Fibroblast of gingiva (primary cell): ENCODE measurements at places on chromosomes 2 and 18.

GRCh38 chr18:62285281-62285680 lies 39.8 kb upstream of the TNFRSF11A start:
- DNase-seq: no peak

DNA sequence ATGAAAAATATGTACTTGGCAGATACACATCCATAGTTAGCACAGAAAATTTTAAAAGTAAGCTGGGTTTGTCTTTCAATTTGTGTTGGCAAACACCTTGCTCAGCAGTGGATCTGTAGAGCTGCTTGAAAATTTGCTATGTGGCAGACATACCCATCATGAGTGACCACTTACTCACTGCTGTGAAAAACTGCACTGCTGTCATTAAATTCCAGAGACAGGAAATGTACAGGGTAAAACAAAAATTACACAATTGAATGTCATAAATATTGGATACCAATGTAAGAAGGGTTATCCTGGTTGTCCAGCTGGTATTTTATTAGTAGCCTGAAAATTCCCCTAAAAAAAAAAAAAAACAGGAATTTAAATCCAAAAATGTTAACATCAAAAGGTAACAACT lies 24.5 kb downstream of the NIF3L1 start:
- DNase-seq: peak; percentile 47

DNA sequence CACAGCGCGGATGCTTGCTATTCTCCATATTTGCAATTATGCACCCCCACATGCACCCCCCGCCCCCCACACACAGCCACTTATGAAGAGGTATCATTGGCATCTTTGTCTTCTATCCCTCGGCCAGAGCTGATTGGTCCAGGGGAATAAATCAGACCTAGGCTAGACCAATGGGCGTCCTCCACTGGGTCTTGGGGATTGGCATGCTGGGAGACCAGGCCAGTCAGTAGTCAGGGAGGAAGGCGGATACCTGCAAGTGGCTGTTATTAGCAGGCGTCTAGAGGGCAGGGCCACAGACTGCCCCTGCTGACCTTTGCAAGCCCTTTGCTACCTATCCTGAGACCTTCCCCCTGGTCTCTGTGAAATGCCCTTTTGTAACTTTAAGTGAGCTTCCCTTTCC lies 30.0 kb downstream of the ATOH8 start:
- no peak for DNase-seq

DNA sequence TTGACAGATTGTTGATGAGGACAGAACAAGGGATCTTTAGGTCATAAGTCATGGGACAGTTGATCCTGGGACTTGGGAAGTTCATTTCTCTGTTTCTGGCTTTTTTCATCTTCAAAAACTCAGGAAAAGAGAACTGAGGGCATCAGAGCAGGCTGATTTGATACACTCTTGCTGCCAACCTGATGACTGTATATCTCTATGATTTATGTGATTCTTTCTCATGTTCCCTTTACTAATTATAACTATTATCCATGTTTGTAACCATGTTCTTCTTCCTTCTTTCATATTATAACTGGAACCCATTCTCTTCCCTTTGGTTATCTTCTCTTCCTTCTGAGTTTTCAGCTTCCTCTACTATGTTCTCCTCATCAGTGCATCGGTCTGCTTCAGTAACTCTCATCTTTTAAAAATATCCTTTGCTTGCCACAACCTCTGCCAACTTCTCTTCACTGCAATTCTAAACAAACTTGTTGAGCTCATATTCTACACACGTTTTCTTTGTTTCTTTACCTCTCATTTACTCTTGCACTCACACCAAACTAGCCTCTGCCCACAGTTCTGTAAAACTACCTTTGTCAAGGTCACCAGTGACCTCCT lies 13.5 kb downstream of the RASGRP3 start:
- DNase-seq: no peak

DNA sequence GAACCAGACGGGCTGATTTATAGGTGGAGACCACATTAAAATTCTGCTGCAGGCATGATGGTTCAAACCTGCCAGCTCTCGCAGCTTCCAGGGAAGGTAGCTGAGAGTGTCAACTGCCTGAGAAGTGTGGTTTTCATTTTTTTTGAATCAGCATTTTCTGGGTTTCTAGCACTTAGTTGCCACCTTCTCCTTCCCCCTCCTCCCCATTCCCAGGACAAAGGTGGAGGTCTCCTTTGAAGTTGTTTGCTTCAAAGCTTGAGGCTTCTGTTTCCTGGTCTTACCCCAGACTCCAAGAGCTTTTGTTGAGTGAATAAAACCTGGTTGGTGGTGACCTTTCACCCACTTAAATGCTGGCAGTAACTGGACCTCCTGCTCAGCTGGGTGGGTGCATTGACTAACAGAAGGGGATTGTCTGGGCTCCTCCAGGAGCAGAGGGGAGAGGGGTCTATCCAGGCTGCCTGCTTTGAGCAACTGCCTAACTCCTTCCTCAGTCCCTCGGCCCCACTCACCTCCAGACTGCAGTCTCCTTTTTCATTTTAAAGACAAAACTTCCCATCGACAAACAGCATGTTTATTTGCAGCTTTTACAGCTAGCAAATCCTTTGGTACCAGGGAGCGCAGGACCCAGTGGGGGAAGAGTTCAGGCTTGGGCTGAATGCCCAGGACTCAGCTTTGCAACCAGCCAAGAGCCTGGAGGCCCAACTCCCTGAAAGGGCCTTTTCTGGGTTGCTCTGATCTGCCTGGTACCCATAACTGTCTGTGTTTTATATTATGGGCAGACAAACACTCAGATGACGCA lies 3.5 kb downstream of the RHOB start:
- DNase-seq: peak; percentile 95

GRCh38 chr2:236430584-236430983 lies 139.0 kb upstream of the ACKR3 start:
- no peak for DNase-seq

DNA sequence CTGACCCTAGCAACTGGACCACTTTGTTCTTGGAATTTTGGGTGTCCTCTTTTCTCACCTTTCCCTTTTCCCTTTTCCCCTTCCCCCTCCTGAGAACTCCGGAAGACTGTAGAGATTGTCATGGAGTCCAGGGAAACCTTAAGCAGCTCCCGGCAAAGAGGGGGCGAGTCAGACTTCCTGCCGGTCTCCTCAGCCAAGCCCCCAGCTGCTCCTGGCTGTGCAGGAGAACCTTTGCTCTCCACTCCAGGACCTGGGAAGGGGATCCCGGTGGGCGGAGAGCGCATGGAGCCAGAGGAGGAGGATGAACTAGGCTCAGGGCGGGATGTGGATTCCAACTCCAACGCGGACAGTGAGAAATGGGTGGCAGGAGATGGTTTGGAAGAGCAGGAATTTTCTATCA lies 20.5 kb downstream of the SETBP1 start:
- DNase-seq: no peak

DNA sequence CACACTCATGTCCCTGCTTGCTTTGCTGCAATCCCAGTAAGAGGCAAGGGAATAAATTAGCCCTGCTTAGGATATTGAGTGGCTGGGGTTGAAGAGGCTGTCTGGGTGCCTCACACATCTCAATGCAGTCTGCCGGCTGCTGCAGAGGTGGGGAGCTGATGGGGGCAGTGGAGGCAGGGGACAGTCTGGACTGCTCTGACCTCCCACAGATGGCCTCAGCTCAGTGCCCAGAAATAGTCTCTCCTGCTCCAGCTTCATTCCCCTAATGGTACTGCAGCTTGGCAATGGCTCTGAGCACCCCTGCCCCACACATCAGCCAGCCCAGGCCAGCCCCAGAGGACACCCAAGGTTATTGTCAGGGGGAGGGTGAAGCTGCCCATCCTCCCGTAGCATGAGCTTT lies 21.5 kb upstream of the TNS1 start:
- no peak for DNase-seq

DNA sequence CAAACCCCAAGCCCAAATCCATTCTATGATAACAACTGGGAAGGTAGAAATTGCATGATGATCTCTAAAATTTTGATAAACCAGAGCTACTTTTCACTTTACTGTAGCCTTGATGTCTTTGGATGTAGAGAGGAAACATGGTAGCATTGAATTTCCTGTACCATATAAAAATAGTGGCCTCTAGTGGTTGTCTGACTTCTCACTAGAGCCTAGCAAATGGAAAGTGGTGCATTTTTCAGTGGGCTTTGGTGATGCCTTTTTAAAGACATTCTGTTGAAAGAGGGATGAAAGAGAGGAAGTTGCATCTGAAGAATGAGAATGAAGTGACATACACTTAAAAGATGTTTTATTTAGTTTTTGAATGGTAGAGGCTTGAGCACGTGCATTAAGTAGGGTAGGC lies 662.2 kb downstream of the XIRP2 start:
- peak; percentile 17 for DNase-seq

- peak; percentile 34 for DNase-seq
Observed at GRCh38 chr2:26346454-26347053, at the start of gene ADGRF3. Gene ADGRF3 (minus strand): TSS chr2:26346789. CDS start chr2:26346234, 555 bp downstream.

GRCh38 chr2:1641523-1641922 lies 102.8 kb downstream of the PXDN start:
- no peak for DNase-seq

DNA sequence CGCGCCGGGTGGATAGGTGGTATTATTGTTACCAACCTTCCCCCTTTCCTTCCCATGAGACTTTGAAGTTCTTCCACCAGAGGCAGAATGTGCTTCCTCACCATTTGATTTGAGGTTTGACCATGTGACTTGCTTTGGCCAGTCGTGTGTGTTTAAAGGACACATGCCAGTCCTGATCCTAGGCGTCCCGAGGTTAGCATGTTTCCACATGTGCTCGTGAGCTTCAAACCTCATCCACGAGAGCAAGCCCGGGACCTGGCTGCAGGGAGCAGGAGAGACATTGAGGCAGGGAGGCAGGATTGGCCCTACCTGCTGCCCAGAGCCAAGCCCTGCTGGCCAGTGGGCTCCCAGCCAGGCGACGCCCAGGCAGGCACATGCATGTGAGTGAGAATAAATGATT lies 27.4 kb upstream of the EDAR start:
- no peak for DNase-seq

DNA sequence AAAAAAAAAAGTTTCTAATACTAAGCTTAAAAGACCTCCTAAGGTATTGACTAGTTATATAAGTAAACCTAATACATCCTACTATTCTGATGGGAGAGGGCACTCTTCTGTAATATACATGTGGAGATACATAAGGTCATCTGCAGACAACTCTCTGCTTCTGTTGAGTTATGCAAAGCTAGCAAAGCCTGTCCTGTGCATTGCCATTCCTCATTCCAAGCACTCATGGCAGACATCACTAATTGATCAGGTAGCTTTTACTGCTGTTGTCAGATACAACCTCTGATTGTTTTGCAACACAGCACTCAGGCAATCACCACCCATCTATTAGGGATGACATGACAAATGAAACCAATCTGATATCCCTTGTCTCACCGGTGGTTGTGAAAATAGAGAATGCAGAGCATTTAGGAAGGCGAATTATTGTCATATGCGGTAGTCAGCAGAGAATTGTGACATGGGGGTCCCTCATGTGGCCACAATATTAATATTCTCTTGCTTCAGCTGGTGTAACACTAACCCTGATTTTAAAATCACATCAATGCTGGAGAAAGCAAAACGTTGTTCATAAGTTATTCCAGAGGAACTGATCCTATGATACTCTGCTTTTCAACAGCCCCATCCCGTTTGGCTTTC lies 416.5 kb upstream of the GYPC start:
- DNase-seq: no peak

- DNase-seq: peak; percentile 51
Observed at GRCh38 chr2:15159751-15160177, 401.4 kb downstream of the NBAS start.

GRCh38 chr2:67752969-67753368 lies 309.8 kb downstream of the C1D start:
- peak; percentile 59 for DNase-seq

- no peak for DNase-seq
Observed at GRCh38 chr2:88857951-88858411, 166.5 kb downstream of the RPIA start.

GRCh38 chr2:34408100-34408499 lies 809.0 kb upstream of the FAM98A start:
- no peak for DNase-seq

DNA sequence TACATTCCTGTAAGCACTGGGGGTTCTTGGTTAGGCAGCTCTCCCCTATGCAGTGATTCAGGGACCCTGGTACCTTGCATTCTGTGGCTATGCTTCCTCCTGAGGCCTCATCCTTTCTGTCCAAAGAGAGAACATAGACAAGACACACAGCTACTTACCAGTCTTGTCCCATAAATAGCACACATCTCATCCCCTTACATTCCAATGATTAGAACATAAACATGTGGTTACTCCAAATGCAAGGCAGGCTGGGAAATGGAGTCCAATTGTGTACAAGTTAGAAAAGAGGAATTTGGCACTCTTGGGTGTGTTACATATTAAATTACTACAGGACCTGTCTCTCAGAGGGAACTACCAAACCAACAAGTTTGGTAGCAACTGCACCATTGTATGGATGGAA lies 171.3 kb downstream of the ARHGAP15 start:
- peak; percentile 13 for DNase-seq

DNA sequence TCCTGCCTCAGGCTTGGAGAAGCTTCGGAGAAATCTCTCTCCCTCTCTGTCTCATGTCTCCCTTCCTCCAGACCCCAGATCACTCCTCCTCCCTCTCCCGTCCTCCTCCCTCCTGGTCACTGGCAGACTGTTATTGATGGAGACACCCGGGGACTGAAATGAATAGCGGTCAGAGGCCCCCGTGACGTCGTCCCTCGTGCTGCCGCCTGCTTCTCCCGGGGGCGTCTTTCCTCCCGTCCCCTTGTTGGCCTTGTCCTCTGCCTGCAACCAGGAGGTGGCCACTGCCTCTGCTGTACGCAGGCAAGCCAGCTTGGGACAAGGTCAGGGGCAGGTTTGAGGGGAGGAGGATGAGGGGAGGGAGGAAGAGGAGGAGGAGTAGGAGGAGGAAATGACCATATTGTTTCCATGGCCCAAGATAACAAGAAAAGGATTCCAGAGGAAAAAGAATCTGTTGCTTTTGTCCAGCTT lies 78.2 kb downstream of the CELF4 start:
- no peak for DNase-seq

DNA sequence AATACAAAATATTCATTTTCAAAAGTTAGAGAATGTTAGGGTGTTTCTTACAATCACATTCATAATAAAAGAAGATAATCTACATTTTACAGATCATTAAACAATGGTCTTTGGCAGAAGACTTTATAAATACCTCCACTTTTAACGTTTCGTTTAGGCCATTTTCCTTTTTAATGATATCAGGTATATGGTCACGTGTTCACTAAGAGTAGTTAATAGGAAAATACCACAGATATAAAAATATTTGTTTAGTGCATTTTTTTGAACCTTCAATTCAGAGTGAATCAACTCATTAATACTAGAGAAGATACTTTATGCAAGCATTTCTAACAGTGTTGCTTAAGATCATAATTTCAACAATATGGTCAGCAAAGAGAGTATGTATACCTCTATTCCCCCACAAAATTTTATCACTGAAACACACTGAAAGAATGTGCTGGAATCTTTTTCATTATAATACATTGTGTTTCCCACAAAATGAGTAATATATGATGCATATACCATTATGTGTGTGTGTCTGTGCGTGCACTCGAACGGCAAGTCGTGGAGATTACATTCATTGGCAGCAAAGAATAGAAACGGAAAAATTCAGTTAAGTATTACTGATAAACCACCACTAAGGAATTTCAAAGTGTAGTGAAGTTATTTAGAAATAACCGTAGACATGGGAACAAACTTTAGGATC lies 319.9 kb upstream of the THUMPD2 start:
- DNase-seq: no peak

GRCh38 chr18:70334728-70335329 lies 46.0 kb downstream of the SOCS6 start:
- peak; percentile 28 for DNase-seq
